ENCODE measurements at places on chromosomes 16 and 17.

- DNase-seq: no peak
Measured at GRCh38 chr17:29178750-29179231, 1.4 kb downstream of the MYO18A start.

DNA sequence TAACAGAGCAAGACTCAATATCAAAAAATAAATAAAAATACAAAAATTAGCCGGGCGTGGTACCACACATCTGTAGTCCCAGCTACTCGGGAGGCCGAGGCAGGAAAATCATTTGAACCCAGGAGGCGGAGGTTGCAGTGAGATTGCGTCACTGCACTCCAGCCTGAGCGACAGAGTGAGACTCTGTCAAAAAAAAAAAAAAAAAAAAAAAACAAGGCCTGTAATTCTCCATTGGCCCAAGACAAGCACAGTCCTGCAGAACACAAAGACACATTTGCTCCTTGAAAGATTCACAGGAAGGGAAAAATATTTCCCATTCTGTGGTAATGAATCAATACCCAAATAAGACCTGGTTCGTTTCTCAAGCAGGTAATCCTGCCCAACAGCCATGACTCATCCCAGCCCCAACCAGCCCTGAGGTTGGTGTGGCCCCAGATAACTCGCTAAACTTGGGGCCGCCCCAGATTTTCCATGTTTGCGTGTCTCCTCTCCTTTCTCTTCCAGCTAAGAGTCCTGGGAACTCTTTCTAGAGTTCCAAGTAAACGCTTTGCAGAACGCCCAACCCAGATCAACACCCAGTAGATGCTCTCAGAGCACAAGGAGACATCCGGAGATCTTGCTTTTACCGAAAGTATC, 40.3 kb upstream of the SNN start:
- no peak for DNase-seq

DNA sequence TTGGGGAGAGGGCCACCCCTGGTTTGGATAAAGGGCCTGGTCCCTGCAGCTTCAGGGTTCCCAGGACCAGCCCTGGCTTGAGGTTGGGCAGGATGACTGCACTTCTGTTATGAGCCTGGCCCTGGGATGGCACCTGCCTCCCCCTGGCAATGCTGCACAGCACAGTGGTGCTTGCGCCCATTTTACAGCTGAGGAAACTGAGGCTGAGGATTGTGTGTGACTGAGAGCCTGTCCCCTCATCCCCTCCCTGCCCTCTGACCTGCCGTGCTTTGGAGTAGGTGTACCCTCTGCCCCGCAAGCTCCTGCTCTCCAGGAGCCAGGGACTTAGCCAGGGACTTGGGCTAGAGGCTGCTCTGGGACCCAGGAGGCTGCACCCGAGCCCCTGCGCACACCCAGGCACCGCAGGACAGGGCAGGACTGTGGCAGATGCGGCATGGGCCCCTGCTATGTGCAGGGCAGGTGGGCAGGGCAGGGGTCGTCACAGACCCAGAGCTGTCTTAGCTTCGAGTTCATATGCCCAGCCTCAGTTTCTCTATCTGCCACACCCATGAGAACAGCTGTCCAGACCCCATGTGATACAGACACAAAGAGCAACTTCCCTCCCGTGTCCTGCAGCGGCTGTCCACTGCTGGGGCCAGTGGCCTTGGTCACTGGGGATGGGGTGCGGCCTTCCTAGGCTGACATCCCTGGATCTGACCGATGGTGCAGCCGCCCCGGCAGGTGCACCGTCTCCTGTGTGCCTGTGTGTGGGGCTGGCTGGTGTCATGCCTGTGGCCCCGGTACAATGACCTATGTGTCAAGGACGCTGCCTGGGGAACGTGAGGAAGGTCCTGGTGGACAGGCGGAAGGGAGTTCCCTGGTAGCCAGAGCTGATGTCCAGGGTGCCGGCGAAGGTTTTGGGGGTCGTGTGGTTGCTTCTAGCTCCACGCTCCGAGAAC, 36.6 kb downstream of the BAHCC1 start:
- DNase-seq: no peak

DNA sequence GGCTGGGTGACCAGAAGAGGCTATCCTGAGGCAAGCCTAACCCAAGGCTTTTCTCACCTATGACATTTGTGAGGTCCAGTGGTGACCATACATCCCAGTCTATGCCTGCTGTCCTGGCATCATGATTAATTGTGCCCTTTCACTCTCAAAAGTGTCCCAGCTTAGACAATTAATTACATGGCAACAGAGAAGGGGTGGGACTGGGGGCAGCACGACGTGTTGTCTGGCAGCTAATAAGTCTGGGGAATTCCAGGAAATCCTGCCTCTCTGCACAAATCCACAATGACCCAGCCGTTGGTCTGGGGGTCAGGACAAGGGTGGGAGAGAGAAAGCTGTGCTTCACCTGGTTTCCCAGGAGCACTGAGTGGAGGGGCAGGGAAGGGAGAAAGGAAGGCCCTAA, 14.0 kb upstream of the MTMR4 start:
- no peak for DNase-seq

DNA sequence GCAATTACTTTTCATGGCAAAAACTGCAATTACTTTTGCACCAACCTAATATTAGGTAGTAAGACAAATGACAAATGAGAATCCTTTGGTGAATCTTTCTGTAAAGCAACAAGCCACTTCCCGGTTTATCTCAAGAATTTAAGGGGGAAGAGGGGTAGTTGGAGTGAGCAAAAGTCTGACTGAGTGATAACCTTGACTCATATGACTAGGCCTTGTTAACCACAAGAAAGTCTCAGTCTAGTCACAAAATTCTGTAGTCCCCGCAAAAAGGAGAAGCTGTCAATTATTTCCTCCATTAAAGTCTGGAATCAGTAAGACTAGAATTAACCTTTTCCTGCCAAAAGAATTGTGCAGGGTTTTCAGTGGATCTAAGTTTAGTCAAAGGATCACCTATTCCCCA, 72.2 kb upstream of the GNAO1 start:
- DNase-seq: no peak

DNA sequence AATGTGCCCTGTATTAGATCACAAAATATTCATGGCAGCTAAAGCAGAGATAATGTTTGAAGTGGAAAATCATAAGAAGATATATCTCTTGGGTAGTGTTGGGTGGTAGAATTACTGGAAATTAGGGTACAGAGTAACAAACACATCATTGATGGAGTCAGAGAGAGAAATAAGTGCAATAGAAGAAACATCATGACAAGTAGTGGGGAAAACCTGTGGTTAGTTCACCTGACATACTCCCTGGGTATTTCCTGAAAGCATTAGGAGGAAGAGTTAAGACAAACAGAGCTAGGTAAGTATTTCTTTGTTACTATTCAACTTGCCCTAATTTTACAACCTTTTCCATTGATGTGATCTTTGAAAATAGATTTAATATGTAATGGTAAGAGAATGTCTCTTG, 691.9 kb upstream of the SOX9 start:
- DNase-seq: no peak

GRCh38 chr16:359067-359763, 6.7 kb upstream of the AXIN1 start:
- DNase-seq: no peak

DNA sequence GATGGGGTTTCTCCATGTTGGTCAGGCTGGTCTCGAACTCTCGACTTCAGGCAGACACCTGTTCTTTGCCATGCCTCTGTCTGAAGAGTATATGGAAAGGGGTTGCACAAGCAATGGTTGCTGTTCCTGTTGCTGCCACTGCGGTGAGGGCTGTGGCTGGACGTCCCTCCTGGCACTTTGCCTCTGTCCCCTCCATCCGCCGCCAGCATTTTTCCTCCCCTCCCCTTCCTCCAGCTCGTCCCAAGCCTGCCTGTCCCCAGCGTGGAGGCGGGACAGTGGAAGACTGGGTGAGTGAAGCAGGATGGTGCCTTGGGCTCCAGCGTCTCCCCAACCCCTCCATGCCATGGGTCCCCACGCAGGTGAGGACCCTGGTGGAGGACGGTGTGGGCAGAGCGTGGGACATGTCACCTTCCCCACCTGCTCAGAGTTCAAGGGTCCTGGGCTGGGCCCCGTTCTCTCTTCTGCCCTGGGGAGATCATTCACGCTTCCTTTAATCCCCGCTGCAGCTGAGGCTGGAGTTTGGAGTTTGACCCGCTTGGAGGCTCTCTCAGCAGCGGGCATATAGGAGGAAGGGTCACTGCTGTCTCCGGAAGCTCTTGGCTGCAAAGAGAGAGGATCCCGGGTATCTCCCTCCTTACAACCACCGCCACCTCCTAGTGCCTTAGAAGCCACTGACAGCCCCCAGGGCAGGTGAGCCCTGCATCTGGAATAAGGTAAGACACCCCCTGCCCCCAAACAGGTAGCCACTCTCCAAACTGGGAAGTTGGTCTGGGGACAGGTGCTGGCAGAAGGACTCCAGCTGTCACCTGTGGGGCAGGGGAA, at the start of gene SLC5A11:
TSS of gene SLC5A11 (plus strand) at position 238 of the 822 bp plus-strand sequence. CDS start 12,681 bp downstream, outside the sequence.
- no peak for DNase-seq

DNA sequence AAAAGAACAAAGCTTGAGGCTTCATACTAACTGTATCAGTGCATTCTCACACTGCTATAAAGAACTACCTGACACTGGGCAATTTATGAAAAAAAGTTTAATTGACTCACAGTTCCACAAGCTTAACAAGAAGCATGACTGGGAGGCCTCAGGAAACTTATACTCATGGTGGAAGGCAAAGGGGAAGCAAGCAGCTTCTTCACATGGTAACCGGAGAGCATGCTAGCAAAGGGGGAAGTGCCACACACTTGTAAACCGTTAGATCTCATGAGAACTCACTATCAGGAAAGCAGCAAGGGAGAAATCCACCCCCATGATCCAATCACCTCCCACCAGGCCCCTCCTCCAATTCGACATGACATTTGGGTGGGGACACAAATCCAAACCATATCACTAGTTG, 25.3 kb downstream of the CTRB2 start:
- DNase-seq: no peak

DNA sequence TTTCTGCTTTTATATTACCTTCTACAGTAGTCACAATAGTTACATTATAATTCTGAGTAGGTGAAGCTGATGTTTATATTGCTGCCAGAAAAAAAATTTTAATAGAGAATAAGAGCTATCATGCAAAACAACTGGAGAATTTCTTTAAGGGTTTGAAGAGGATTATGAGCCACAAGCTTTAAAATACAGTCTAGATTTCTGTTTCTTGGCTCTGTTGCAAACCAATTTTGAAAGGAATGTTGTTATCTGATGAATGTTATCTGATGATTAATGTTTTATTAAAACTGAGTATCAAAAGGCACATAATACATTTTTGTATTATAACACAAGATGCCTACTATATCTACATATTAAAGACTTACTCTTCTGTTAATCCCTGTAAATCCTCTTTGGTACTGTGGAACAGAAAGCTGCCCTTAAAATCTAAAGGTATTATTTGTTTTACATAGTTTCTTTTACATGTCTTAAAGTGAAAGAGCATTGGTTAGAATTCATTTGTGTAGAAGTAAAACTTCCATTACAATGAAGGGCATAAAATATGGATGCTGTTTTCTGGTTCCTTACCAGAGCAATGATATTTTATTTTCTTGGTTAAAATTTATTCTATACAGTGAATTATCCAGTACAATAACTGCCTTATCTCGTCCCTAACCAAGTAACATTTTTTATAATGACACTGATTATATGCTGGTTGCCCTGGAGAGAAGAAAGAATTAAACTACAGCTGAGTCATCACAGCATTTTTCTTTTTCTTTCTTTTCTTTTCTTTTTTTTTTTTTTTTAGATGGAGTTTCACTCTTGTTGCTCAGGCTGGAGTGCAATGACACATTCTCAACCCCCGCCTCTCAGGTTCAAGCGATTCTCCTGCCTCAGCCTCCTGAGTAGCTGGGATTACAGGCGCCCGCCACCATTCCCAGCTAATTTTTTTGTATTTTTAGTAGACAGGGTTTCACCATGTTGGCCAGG, 205.7 kb downstream of the TANC2 start:
- no peak for DNase-seq

- no peak for DNase-seq
Measured at GRCh38 chr16:66843191-66843590, 1.0 kb upstream of the CA7 start.

GRCh38 chr17:83075270-83075880, 4.0 kb upstream of the METRNL start:
- no peak for DNase-seq

DNA sequence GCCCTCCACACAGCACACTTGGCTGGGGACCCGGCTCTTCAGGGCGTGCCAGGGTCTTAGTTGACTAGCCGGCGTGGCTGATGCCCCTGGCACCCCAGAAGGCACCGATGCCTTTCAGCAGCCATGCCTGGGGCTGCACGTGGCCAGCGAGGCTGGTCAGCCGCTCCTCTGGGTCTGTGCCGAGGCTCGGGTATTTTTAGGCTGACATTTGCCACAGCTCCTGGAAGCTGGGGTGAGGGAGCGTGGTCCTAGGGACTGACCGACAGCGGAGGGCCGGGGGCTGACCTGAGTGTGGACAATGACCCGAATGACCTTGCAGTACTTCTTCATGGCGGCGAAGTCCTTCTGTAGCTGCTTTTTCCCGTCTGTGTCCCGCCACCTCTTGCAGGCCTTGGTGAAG, 3.9 kb downstream of the RPL3L start:
- no peak for DNase-seq

DNA sequence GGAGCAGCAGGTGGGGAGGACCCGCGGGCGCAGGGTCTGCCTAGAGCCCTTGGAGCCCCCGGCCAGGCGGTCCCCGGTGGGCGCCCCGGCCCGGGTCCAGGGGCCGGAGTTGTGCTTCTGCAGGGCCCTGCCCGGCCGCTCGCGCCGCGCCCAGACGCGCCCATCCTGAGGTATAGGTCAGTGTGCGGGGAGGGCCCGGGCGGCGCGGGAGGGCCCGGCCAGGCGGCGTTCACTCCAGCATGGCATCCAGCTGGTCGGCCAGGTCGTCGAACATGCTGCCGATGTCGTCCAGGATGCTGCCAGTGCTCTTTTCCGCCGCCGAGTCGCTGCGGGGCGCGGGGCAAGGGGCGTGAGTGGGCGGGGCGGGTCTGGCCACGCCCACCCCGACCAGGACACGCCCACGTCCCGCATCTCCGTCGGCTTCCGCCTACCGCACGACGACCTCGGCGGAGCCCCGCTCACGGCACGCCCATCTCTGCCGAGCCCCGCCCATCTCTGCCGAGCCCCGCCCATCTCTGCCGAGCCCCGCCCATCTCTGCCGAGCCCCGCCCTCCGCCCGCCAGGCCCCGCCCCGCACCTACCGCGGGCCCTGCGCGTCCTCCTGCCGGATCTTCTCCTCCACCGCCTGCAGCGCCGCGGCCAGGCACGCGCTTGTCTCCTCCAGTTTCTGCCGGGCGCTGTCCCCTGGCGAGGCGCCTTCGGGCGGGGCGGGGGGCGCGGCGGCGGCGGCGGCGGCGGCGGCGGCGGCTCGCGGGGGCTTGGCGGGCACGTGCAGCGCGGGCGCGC, 17.9 kb downstream of the CASKIN1 start:
- DNase-seq: no peak

DNA sequence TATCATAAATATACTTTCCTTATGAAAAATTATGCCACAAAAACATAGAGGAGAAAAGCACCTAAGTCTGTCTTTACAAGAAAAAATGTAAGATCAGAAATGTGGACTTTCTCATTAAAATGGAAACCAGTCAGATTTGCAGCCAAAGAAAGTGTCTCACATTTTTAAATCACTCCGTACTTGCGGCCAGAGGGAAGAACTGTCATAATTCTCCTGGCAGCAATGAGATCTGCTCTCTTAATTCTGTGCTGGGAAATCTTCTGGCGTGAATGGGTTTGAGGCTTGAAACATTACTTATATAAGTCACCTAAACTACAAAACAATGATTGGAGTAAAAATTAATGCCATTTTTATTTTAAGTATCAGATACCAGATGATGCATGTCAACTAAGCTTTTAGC, 10.7 kb downstream of the C16orf95 start:
- no peak for DNase-seq

GRCh38 chr16:62954144-62955032, 918.1 kb upstream of the CDH8 start:
- no peak for DNase-seq

Data from activated CD4-positive, alpha-beta T cell treated with anti-CD3 and anti-CD28 coated beads for 1 hour (primary cell).